ENCODE measurements at places on chromosomes 16 and 17.

DNA sequence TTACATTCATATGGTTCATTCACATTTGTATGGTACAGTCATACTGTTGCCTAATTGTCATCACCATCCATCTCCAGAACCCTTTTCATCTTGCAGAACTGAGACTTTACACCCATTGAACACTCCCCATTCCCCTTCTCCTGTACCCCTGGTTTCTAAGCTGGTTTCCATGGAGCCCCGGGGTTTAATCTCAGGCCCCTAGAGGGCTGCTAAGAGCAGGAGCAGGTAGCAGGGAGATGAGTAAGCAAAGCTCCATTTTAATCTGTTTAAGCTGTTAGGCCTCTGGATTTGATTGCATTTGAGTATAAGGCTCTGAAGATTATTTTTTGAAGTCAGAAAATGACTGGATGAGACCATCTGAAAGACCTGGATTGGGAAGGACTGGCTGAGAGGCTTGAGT, 68.5 kb upstream of the RPL38 start:
- no peak for DNase-seq
- no peaks in the 10 kb centered on the region for H3K36me3 ChIP-seq
- peaks cover 58% of the 10 kb centered on the region for H3K27me3 ChIP-seq
- H3K4me1 ChIP-seq: no peaks in the 10 kb centered on the region
- no peak overlapping the region for H3K27ac ChIP-seq
- H3K4me3 ChIP-seq: no peak overlapping the region

- no peaks in the 10 kb centered on the region for H3K36me3 ChIP-seq
- DNase-seq: no peak
- H3K27ac ChIP-seq: no peak overlapping the region
- H3K4me3 ChIP-seq: no peak overlapping the region
- peaks cover 3% of the 10 kb centered on the region for H3K27me3 ChIP-seq
- no peaks in the 10 kb centered on the region for H3K4me1 ChIP-seq
These were observed 50.9 kb upstream of the SDK2 start for GRCh38 chr17:73695035-73695738.

DNA sequence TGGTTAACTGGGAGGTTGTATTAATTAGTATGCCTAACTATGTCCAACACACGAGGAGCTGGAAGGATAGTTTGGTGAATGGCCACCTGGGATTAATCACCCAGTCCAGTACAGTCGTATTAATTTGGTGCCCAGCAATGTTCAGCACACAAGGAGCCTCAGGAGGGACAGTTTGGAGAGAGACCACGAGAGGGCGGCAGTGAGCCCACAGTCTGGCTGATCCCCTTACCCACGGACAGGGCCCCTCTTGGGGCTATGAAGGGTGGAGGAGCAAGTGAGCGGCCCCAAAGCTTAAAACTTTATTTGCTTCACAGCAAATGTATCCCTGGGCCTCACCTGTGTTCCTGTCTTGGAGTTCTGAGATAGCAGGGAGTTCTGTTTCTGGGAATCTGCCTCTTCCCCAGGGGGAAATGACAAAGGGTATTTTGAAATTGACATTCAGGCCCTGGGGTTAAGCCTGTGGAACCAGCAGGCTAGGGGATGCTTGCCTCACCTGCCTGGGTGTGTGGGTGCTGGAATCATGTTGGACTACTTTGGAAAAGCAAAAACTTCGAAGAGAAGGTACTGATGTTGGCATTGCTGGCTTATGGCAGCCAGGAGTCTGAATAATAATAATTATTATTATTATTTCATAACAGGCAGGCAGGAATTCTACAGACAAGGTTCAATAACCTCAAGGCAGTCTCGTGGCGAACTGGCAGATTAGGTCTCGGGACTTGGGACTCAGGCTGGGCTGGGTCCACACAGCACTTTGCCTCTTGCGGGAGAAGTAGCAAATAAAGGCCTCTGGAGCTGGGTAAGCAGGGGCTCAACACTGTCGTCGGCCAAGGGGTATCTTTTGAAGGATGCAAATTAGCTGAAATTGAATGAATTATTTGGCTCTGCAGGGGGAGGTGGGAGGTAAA, 227.6 kb upstream of the ASIC2 start:
- no peak overlapping the region for H3K4me3 ChIP-seq
- no peaks in the 10 kb centered on the region for H3K27me3 ChIP-seq
- H3K36me3 ChIP-seq: no peaks in the 10 kb centered on the region

- peaks cover 90% of the 10 kb centered on the region for H3K36me3 ChIP-seq
- no peak overlapping the region for H3K4me3 ChIP-seq
- peak; percentile 99 for DNase-seq
- no peaks in the 10 kb centered on the region for H3K27me3 ChIP-seq
These were observed 8.5 kb downstream of the ITGA3 start for GRCh38 chr17:50064253-50065001.

GRCh38 chr17:39573447-39574298, 34.0 kb downstream of the NEUROD2 start:
- H3K27ac ChIP-seq: peak overlapping the region; percentile 33
- DNase-seq: no peak
- no peaks in the 10 kb centered on the region for H3K4me1 ChIP-seq

DNA sequence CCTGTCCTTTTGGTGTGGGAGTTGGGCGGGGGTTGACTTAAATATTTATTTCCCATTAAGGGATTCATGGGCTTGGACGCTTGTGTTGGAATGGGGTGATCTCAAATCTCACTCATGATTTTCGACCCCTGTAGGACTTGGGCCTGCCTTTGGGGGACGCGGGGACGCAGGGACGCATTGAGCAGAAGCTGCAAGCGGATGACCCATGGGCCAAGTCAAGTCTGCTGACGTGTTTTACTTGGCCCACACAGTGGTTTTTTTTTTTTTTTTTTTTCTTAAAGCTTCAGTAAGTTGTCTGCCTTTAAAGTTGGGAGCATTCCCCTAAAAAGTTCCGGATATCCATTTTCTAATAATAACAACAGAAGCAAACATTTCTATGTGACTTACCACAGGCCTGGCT, 28.9 kb downstream of the CMIP start:
- no peak overlapping the region for H3K4me3 ChIP-seq
- no peak overlapping the region for H3K27ac ChIP-seq
- H3K4me1 ChIP-seq: no peaks in the 10 kb centered on the region

GRCh38 chr17:76252040-76252954, 12.0 kb upstream of the RNF157 start:
- H3K4me1 ChIP-seq: peaks cover 19% of the 10 kb centered on the region
- H3K27ac ChIP-seq: peak overlapping the region; percentile 67
- no peaks in the 10 kb centered on the region for H3K36me3 ChIP-seq
- H3K4me3 ChIP-seq: no peak overlapping the region
- H3K27me3 ChIP-seq: no peaks in the 10 kb centered on the region

DNA sequence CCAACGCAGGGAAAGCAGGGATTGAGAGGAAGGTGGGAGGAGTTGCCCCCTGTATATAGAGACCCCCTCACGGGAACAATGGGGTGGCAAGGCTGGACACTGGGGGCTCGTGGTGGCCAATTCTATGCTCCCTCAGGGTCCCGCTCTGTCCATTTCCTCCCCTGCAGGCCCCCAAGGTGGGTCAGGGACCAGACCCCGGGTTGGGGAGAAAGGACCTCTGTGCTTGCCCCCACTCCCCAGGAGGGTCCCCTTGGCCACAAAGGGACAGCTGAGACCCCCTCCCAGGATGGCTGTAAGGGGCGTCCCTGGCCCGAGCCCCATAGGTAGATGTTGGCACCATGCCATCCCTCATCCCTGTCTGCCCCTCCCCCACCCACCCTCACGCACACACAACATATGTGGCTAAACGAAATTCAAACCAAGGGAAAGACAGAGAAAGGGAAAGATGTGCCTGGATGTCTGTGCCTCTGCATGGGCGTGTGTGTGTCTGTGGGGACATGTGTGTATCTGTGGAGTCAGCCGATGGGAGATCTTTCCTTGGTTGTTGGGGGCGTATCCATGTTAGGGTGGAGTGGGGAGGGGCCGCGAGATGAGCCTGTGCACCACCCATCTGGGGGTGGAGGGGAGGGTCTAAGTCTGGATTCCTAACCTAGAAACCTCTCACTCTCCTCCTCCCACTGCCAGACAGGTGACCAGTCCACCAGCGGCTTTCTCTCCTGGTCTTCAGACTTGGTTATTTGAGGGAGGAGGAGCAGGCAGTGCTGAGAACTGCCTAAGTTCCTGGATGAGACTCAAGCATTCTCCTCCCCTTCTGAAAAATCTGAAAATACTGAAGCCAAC, 642 bp upstream of the NEUROD2 start:
- H3K27me3 ChIP-seq: peaks cover 62% of the 10 kb centered on the region
- H3K36me3 ChIP-seq: no peaks in the 10 kb centered on the region
- H3K27ac ChIP-seq: no peak overlapping the region
- DNase-seq: no peak

- no peak for DNase-seq
- H3K27me3 ChIP-seq: peaks cover 42% of the 10 kb centered on the region
- no peak overlapping the region for H3K27ac ChIP-seq
- H3K4me3 ChIP-seq: no peak overlapping the region
- H3K36me3 ChIP-seq: no peaks in the 10 kb centered on the region
- H3K4me1 ChIP-seq: no peaks in the 10 kb centered on the region
These were observed 278.9 kb upstream of the TNRC6C start for GRCh38 chr17:77679589-77679988.

- H3K4me3 ChIP-seq: no peak overlapping the region
- no peaks in the 10 kb centered on the region for H3K27me3 ChIP-seq
- no peak overlapping the region for H3K27ac ChIP-seq
- no peaks in the 10 kb centered on the region for H3K36me3 ChIP-seq
These were observed 3.0 kb upstream of the ITGAX start for GRCh38 chr16:31351942-31352325.

- H3K27ac ChIP-seq: no peak overlapping the region
- no peaks in the 10 kb centered on the region for H3K36me3 ChIP-seq
- no peaks in the 10 kb centered on the region for H3K4me1 ChIP-seq
- no peak for DNase-seq
These were observed 61.2 kb downstream of the MPHOSPH6 start for GRCh38 chr16:82108774-82109173.

DNA sequence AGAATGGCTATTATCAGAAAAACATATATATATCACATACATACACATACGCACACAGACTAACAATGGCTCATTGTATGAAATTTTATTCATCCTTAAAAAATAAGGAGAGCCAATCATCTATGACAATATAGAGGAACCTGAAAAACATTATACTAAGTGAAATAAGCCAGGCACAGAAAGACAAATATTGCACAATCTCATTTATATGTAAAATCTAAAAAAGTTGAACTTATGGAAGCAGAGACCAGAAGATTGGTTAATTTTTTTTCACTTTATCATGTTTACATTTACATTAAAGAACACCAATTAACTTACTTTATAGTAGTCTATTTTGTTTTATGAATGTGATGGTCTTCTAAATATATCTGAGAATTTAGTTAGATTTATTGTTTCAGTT, 198.7 kb downstream of the KIF2B start:
- no peaks in the 10 kb centered on the region for H3K27me3 ChIP-seq
- H3K27ac ChIP-seq: no peak overlapping the region
- no peaks in the 10 kb centered on the region for H3K4me1 ChIP-seq
- no peak for DNase-seq
- no peaks in the 10 kb centered on the region for H3K36me3 ChIP-seq

DNA sequence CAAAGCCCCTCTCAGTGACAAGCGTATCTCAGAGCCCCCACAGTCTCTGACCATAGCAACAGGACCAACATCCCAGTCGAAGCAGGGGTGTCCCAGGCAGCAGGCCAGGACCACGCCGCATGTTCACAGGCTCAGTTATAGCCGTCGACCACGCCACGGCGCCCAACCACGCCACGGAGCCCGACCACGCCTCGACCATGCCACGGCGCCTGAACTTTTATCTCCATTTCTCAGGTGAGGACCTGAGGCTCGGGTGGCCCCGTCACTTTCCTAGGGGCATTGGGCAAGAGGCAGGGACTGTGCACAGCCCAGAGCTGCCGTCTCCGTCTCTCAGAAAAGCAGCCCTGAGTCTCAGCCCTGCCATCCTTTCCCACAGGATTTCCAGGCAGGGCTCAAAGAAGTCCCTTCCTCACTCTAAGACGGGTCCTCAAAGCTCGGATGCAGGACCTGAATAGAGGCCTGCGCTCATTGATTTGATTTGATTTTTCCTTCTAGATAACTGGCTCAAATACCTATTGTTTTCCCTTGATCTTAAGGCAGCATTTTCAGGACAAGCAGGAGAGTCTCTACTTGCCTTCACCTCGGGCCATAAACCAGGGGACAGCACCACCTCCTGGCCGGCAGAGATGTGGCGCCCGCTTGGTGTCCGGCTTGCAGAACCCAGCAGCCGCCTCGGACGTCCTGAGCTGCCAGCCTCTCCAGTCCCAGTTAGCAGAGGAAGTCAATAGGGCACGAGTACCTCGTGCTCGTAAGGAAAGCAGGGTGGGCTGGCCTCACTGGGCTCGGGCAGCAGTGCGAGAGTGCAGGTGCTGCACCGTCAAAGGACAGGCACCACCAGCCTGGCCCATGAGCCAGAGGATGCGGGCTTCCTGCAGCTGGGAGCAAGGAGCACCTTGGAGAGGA, 38.8 kb downstream of the C16orf95 start:
- H3K36me3 ChIP-seq: no peaks in the 10 kb centered on the region
- no peaks in the 10 kb centered on the region for H3K27me3 ChIP-seq
- no peak for DNase-seq
- H3K4me3 ChIP-seq: no peak overlapping the region

DNA sequence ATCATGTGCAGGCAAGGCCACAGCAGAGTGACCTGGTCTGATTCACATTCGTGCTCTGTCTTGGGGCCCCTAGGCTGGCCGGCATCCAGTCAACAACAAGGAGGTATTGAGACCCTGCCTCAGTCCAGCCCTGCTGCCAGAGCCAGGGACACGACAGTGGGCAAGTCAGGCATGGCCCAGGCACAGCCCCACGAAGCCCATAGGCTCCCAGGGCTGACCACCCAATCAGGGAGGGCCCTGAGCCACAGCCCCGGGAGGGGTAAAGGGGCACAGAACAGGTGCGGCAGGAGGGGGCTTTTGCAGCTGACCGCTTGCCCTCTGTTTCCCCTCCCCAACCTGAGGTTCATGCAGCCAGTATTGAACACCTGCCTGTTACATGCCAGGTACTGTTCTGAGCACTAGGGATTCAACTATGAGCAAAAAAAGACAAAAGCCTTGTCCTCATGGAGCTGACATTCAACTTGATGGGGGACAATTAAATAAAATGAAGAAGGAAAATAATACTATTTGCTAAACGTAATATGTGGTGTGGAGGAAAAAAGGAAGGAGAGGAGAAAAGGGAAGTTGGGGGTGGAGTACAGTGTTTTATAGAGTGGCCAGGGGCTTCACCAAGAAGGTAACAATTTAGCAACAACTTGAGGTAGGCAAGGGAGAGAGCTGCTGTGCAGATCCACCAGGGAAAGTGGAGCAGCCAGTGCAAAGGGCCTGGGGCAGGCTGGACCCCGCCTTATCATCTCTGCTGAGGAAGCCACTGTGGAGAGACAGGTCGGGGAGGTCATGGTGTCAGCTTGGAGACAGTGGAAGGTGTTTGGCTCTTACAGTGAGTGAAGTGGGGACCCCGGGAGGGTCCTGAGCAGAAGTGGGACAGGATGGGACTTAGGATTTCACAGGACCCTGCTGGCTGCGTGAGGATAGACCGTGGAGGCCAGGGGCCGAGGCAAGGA, 6.1 kb downstream of the DRC3 start:
- H3K27ac ChIP-seq: no peak overlapping the region
- no peaks in the 10 kb centered on the region for H3K27me3 ChIP-seq

GRCh38 chr16:21719283-21719682, 55.5 kb downstream of the OTOA start:
- no peaks in the 10 kb centered on the region for H3K36me3 ChIP-seq
- no peaks in the 10 kb centered on the region for H3K27me3 ChIP-seq
- H3K27ac ChIP-seq: no peak overlapping the region
- no peaks in the 10 kb centered on the region for H3K4me1 ChIP-seq
